Breast epithelium (tissue), 4 donors: ENCODE measurements at places on chromosomes 6 and 20. TPM values are rescaled to one million over a fixed set of nuclear protein-coding genes. Genes with fewer than 3 reads are reported as not detected.

- peak overlapping the region; percentile 84 for H3K27ac ChIP-seq
- H3K4me3 ChIP-seq = no peak overlapping the region
- H3K4me1 ChIP-seq = peaks cover 42% of the 10 kb centered on the region
- no peak for DNase-seq
- no peaks in the 10 kb centered on the region for H3K27me3 ChIP-seq
- no peaks in the 10 kb centered on the region for H3K36me3 ChIP-seq
These were observed 77.9 kb downstream of the MRPL14 start for GRCh38 chr6:44049163-44049988.

GRCh38 chr20:37501940-37502339 is 19.1 kb upstream of the NNAT start:
- H3K4me3 ChIP-seq = no peak overlapping the region
- no peak overlapping the region for H3K27ac ChIP-seq
- DNase-seq = no peak
- H3K27me3 ChIP-seq = no peaks in the 10 kb centered on the region
- H3K4me1 ChIP-seq = no peaks in the 10 kb centered on the region

- no peaks in the 10 kb centered on the region for H3K27me3 ChIP-seq
- no peaks in the 10 kb centered on the region for H3K36me3 ChIP-seq
- no peak overlapping the region for H3K4me3 ChIP-seq
- no peak overlapping the region for H3K27ac ChIP-seq
- no peaks in the 10 kb centered on the region for H3K4me1 ChIP-seq
These were observed 11.0 kb downstream of the TRIM10 start for GRCh38 chr6:30149858-30150550.

DNA sequence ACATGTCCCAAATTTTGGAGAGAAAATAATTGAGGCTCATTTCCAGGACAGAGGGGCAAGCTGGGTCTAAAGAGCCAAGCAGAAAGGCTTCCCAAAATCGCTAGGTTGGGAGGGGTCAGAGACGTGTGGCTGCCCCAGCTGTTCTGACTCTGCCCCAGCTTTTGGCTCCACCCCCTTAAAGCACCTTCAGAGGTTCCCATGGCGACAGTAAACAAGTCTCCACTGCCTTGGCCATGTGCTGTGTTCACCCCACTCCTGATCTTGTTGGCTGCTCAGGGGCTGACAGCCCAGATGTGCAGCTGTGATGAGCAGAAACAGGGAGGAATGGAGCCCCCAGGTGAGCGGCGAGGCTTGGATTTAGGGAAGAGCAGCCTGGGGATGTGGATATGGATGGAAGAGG is 72.8 kb upstream of the SPTLC3 start:
- H3K36me3 ChIP-seq = no peaks in the 10 kb centered on the region
- no peak for DNase-seq
- no peaks in the 10 kb centered on the region for H3K4me1 ChIP-seq
- no peak overlapping the region for H3K27ac ChIP-seq
- H3K27me3 ChIP-seq = no peaks in the 10 kb centered on the region
- no peak overlapping the region for H3K4me3 ChIP-seq

- no peak for DNase-seq
- H3K36me3 ChIP-seq = no peaks in the 10 kb centered on the region
- no peaks in the 10 kb centered on the region for H3K27me3 ChIP-seq
- H3K4me1 ChIP-seq = no peaks in the 10 kb centered on the region
- no peak overlapping the region for H3K4me3 ChIP-seq
These were observed 266.0 kb upstream of the SOX4 start for GRCh38 chr6:21327326-21328112.

GRCh38 chr6:73491377-73491776 is 29.5 kb downstream of the EEF1A1 start:
- H3K4me1 ChIP-seq = no peaks in the 10 kb centered on the region
- peaks cover 6% of the 10 kb centered on the region for H3K36me3 ChIP-seq
- no peak overlapping the region for H3K27ac ChIP-seq
- no peaks in the 10 kb centered on the region for H3K27me3 ChIP-seq

DNA sequence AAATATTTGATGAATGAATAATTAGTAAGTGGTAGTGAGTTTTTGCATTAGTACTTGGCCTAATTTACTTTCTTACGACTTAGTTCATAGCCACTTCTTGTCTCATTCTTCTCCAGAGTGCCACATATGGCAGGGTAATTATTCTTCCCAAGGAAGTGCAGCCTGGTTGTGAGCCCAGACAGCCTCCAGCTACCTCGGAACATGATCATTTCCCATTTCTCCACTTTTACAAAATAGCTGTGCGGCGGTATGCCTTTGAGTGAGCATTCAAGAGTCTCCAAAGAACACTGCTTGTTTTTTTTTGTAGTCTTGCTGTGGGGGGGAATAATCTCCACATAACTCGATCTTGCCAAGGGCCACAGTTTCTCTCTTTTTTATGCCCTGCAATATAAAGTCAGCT is 765.0 kb downstream of the HDGFL1 start:
- no peak overlapping the region for H3K4me3 ChIP-seq
- no peaks in the 10 kb centered on the region for H3K4me1 ChIP-seq
- H3K27me3 ChIP-seq = no peaks in the 10 kb centered on the region
- no peaks in the 10 kb centered on the region for H3K36me3 ChIP-seq
- no peak for DNase-seq
- H3K27ac ChIP-seq = no peak overlapping the region

The ACAT2 gene
- 10.5 TPM for total RNA-seq

The MYL9 gene
- total RNA-seq = 72.9 TPM

The RGS17 gene
- 1.8 TPM for total RNA-seq

The CCN6 gene
- total RNA-seq = not detected

The CLPSL2 gene
- 2.3 TPM for total RNA-seq

The RAET1L gene
- not detected for total RNA-seq
